ENCODE measurements at places on chromosomes 4 and X.

GRCh38 chrX:115892056-115892708 lies 278.4 kb upstream of the AGTR2 start:
- DNase-seq: no peak

GRCh38 chr4:4593596-4594284 lies 51.9 kb upstream of the STX18 start:
- no peak for DNase-seq

- DNase-seq: no peak
Measured at GRCh38 chrX:110081740-110082139, 78.8 kb downstream of the TMEM164 start.

DNA sequence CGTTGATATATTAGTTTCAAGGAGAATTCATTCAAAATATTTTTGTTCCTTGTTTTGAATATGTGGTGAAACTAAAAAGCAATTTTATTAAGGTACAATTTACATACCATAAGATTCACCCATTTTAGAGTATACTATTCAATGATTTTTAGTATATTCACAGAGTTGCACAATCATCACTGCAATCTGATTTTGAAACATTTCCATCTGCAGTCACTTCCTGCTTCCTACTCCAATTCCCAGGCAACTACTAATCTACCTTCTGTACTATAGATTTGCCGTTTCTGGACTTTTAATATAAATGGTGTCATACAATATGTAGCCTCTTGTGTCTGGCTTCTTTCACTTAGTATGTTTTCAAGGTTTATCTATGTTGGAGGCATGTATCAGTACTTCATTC lies 71.3 kb downstream of the SLC9A7 start:
- DNase-seq: no peak

- no peak for DNase-seq
Measured at GRCh38 chr4:188975271-188975670, 836.0 kb downstream of the TRIML1 start.

DNA sequence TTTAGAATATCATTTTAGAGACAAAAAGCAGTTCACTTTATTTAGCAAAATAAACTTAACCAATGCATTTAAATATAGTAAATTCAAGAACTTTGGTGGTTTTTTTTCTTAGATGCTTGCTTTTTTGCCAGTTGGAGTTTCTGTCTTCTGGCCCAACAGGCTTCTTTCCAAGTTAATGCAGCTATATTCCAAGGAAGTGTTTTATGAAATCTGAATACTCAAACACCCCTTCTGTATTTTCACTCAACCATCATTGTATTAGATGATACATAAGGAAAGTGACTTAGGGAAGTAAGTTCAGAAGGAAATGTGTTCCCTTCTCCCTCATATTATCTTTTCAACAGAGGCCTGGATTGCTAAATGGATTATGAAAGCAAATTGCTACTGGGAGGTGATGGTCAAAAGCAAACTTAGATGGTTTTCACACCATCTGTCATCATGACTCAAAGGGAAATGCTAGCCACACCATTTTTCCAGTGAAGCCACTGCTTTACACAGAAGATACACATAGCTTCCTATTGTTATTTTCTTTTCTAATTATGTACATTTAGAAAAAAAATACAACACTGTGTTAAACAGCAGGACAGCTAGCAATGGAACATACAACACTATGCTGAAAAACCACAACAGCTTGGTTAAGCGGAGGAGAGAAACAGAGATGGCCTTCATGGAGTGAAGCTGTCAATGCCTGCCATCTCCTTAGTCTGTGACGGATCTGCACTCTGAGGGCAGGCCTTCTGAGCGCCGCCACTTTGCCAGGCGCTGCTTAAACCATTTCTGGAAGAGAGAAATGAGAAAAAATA lies 32.9 kb downstream of the HOPX start:
- no peak for DNase-seq

- DNase-seq: no peak
Measured at GRCh38 chr4:97759785-97760184, 383.5 kb downstream of the STPG2 start.

GRCh38 chrX:122813876-122814275 lies 370.2 kb upstream of the GRIA3 start:
- DNase-seq: no peak
